ENCODE measurements at places on chromosomes 6 and 20.

DNA sequence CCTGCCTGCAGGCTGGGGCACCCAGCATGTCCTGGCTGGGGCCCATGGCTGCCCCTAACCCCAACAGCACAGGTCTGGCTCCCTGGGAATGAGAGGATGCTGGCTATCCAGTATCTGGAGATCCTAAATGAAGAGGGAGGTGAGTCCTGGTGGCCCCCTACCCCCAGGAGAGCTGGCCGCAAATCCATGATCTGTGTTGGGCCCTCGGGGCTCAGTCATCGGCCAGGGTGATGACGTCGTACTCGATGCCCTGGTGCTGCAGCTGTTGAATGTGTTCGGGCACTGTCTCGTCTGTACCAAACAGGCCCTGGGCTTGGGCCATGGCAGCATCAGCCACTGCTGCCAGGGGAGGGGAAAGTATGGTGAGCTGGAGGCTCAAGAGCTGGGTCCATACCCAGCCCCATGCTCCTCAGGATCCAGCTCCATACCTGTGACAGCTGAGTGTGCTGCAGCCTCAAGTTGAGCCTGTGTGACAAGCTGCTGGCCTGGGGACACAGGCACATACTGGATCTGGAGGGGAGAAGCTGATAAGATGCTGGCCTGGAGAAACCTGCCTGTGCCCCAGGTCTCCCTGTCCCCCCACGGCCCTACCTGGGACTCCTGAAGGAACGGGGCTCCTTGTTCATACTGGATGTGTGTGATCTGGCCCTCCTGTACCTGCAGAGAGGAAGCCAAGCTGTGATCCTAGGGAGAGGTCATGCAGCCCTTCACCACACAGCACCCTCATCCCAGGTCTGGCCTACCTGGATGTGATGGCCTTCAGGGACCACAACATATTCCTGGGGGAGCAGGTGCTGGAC lies 14.5 kb downstream of the PCIF1 start:
- DNase-seq = no peak

GRCh38 chr20:13384132-13384531 lies 163.1 kb downstream of the ISM1 start:
- no peak for DNase-seq

DNA sequence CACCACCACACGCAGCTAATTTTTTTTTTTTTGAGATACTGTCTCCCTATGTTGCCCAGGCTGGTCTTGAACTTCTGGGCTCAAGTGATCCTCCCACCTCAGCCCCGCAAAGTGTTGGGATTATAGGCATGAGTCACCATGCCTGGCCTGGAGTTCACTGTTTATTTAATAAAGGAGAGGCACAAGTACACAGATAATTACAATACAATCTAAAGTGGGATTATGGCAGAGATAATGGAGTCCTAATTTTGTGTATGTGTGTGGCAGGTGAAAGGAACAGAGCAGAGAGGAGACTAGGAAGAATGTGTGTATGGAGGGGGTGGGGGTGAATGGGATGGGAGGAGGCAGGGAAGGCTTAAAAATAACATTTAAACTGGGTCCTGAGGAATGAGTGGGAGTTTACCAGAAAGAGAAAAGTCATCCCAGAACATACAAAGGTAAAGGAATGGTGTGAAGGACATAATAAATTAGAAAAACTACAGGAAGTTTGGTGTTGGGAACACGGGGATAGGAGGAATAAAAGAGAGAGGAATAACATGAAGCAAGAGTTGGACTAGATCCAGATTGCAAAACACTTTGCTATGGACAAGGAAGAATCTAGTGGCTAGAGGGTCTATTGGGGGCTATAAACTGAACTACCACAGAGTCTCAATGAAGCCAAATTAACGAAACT lies 4.4 kb downstream of the NCOA5 start:
- DNase-seq = peak; percentile 59

- DNase-seq = peak; percentile 2
Observed at GRCh38 chr20:42483730-42484303, 705.9 kb downstream of the PTPRT start.

GRCh38 chr20:50015993-50016770 lies 33.4 kb downstream of the SNAI1 start:
- DNase-seq = no peak

GRCh38 chr6:138334000-138334399 lies 43.7 kb upstream of the SMIM28 start:
- DNase-seq = no peak

DNA sequence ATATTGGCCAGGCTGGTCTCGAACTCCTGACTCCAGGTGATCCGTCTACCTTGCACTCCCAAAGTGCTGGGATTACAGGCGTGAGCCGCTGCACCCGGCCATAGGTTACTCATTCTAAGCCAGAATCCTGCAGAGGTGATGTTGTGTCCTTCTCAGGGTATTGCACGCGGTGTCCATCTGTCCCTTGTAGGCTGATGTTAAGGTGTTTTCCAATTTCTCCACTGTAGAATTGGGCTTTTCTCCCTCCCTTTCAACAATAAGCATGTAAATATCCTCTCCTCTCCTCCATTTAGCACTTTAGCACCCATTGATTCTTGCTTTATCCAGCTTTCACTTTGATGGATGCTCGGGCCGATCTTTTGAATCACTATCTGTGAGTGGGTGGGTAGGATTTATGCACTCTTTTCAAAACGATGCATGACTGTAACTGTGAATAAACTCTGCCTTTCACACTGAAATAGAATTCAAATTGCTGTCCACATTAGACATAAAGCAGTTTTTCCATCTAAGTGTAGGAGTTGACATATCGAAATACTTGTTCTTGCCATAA lies 52.6 kb downstream of the ZBTB2 start:
- no peak for DNase-seq

DNA sequence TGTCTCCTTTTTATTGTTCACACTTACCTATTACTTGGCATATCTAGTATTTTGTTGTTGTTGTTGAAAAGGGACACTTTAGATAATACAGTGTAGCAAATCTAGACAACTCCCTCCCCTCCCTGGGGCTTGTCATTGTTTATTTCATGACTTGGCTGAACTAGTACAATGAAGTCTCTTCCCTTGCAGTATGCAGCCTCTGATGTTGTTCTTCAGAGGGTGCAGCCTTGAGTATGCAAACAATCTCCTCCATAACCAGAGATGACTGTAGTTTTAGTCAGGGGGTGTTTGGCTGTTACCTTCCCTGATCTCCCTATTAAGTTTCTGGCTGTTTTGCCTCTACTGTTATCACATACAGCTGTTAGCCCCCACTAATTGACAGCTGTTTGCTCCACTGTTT lies 315.4 kb upstream of the RUNX2 start:
- no peak for DNase-seq

- DNase-seq = no peak
Observed at GRCh38 chr6:150238846-150239407, 96.1 kb downstream of the PPP1R14C start.

- no peak for DNase-seq
Observed at GRCh38 chr20:47061549-47061948, 166.9 kb downstream of the EYA2 start.

GRCh38 chr6:104896914-104897313 lies 37.2 kb upstream of the HACE1 start:
- DNase-seq = no peak

GRCh38 chr6:7219310-7219709 lies 93.7 kb downstream of the SSR1 start:
- DNase-seq = no peak

DNA sequence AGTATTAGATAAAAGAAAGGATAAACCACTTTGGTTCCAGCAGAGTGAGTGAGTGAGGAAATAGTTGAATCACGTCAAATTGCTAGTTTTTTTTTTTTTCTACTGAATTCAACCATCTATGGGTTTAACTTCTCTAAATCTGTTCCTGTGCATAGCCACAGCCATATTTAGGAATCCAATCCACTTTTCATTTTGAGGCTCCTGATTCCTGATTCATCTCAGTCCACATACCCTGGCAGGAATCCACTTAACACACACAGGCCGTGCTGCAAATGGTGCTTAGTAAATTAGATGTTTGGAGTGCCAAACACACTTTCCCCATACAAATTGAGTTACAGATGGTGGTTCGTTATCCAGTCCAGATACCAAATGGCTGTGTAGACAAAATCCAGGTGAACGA lies 220.3 kb downstream of the ALDH8A1 start:
- no peak for DNase-seq

DNA sequence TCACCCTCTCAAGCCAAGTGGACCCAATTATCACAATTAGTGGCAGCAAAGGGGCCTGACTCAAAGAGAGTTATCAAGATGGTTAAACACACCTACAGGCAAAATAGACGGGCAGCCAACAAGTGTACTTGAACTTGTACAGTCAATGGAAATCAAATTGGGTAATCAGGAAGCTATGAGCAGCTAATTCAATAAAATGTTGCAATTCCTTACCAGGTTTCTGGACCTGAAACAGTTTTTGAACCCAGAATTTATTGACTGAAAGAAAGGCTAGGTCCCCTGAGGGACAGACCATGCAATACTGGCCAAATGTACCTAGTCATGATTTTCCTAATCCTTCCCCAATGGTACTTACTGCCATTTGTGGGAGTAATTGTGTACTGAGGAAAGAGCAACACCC lies 679.8 kb downstream of the EPM2A start:
- DNase-seq = no peak

DNA sequence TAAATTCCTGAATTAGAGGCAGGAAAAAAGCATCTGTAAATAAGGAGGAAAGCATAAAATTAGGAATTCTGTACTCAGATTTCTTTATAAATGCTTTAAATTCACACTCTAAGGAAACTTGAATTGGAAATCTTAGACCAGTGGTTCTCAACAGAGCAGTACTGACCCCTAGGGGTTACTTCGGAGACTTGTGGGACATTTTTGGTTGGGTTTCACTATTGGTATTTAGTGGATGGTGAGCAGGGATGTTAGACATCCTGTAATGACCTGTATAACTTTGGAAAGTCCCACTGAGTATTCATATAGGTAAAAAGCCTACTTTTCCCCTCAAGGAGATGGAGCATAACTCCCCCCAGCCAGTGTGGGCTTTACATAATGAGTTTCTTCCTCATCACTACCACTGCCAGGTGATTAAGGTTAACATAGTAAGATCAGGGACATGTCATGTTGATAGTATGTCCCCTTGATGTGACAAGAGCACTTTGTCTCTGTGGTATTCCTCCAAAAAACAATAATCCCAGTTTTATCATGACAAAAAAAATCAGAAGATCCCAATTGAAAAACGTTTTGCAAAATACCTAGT lies 31.0 kb downstream of the GLO1 start:
- DNase-seq = peak; percentile 33

GRCh38 chr6:141492521-141493284 lies 640.0 kb upstream of the GJE1 start:
- no peak for DNase-seq

DNA sequence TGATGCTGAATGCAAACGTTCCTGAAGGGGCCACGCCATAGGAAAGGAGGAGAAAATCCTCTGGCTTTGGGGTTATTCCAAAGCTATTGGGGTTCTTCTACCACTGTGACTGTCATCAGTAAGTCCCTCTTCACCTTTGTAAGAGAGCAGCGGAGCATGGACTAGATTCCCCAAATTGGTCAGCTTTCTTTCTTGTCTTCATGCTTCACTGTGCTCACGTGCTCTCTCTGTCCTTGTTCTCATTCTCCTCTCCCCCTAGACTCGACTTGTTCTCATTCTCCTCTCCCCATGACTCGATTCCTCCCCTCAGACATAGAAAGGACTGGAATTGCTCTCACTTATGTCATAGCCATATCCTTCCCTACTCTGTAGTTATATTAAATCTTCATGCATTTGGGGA lies 54.8 kb upstream of the ADGRG6 start:
- DNase-seq = no peak
